Mesothelial cell of epicardium (in vitro differentiated cells): ENCODE measurements at places on chromosomes 4 and X.
A peak's percentile ranks its signal among the peaks of the same experiment; 100 is the strongest.

DNA sequence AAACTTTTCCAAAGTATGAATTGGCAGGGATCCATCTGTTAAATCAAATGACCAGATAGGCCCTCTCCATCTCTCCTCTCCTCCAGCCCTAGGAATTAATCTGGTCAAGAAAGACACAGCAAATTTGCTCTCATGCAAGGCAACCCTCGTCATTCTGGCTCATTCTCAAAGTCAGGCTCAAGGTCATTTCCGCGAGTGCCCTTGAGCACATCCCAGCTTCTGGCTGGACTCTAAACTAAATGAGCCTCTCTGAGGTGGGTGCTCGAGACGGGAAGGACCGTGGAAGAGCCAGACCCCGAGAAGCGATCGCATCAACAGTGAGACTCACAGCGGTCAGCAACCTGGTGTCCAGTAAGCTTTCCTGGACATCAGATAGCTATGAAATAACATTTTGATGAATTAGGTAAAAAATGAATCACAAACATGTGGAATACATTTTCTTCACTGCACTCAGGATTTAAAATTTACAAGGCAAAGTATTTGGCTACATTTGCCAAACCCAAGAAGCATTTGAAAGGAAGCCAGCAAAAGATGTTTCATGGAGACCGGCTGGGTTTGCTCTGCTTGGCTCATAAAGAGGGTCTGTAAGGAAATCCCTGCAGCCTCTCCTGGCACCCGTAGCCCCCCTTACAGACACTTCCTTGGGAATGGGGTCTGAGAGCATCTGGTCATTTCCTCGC, 121.0 kb downstream of the ENPP6 start:
- no peak for DNase-seq

- DNase-seq, result peak; percentile 38
Observed at GRCh38 chr4:76689145-76689817, 208.7 kb downstream of the SOWAHB start.

- DNase-seq, result no peak
Observed at GRCh38 chr4:8096690-8097061, 61.9 kb downstream of the ABLIM2 start.

GRCh38 chrX:140815868-140816267, 106.3 kb downstream of the LINC00632 start:
- peak; percentile 45 for DNase-seq

- no peak for DNase-seq
Observed at GRCh38 chrX:137034508-137034872, 695 bp upstream of the GPR101 start.

GRCh38 chrX:144722307-144722706, 525.0 kb upstream of the SPANXN1 start:
- DNase-seq, result no peak

DNA sequence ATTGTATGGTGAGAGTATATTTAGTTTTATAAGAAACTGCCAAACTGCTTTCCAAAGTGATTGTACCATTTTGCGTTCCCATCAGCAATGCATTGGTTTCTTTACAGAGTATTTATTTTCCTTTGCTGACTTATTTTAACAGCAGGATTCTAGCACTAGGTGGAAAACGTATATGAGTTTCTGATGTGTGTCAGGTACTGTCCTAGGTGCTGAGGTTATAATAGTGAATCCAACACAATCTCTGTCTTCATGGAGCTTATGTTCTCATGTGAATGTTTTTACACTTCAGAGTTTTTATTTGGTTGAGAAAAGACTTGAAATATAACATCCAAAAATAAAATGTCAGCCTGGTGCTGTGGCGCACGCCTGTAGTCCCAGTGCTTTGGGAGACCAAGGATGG, 4.0 kb downstream of the REPS2 start:
- no peak for DNase-seq

GRCh38 chr4:3305610-3306371, 13.0 kb downstream of the RGS12 start:
- DNase-seq, result peak; percentile 29

DNA sequence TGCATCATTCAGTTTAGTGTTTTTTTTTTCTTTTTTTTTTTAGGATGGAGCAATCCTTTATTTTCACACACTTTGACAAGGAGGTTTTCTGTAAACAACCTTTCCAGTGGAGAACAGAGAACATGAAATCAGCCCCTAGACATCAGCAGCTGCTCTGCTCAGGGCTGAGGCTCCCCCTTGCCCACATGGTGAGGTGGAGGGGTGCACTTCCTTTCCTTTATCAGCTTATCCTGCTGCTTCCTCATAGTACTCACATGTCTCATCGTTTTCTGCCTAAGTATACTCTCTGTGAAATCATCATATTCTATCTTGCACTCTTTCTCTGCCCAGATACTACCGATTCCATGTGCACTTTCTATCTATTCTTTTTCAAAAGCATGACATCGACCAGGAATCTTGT, 47.6 kb upstream of the PRSS12 start:
- DNase-seq, result no peak

- no peak for DNase-seq
Observed at GRCh38 chrX:130055103-130055502, 55.2 kb downstream of the ELF4 start.

DNA sequence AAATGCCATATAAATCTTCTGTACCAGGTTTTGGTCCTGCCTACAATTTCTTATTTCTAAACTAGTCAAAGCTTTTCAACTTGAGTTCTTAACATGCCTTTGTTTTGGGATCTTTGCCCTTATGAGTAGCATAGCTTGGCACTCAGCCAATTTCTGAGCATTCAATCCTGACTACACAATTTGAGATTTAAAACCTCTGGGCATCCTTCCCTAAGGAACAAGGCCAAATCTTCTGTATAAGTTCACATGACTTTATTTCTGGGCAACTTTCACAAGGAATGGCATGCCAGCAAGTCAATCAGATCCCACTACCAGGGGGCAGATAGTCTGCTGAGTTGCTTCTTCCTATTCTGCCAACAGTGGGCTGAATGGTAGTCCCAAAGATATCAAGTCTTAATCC, 254.2 kb downstream of the ADAMTS3 start:
- DNase-seq, result no peak

DNA sequence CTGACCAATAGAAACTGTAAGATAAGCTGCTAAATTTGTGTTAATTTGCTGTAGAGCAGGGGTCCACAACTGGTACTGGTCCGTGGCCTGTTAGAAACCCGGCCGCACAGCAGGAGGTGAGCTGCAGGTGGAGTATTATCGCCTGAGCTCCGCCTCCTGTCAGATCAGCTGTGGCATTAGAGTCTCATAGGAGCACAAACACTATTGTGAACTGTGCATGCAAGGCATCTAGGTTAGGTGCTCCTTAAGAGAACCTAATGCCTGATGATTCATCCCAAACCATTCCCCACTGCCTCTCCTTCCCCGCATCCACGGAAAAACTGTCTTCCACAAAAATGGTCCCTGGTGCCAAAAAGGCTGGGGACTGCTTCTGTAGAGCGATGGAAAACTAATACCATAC, 19.7 kb downstream of the FBXW7 start:
- no peak for DNase-seq

DNA sequence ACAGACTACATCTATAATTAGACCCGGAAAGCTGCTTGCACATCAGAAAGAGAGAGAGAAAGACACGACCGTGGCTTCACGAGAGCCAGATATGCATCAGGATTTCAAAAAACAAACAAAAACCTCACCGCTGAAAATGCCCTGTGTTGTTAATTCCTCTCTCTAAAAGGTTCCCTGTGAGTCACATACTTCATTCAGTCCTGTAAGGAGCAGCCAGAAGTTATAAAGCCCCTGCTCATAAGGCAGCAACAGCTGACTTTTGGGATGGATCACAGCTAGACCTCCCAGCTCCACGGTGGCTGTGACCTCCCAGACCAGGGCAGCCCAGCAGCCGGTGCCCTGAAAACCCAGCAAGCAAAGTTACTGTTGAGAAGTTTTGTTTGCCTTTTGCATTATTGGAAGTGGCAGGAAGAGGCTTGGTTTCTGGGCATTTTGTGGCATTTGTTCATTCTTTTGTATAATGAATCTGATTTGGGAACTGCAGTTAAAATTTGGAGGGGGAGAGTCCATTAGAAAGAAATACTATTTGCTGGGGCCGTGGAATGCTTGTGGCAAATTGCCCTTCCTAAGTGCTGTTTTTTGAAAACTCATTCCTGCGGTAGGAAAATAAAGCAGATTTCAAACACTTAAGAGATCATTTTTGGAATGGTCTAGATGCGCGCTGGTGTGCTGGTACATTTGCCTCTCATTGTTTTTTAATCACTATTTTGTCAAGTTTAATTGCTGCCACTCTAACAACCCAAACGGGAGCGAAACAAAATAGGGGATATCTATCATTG, 520.4 kb downstream of the BCOR start:
- DNase-seq, result no peak

GRCh38 chr4:77917601-77918000, 55.0 kb downstream of the MRPL1 start:
- DNase-seq, result no peak

- DNase-seq, result no peak
Observed at GRCh38 chrX:136228839-136229207, 22.4 kb downstream of the MAP7D3 start.

DNA sequence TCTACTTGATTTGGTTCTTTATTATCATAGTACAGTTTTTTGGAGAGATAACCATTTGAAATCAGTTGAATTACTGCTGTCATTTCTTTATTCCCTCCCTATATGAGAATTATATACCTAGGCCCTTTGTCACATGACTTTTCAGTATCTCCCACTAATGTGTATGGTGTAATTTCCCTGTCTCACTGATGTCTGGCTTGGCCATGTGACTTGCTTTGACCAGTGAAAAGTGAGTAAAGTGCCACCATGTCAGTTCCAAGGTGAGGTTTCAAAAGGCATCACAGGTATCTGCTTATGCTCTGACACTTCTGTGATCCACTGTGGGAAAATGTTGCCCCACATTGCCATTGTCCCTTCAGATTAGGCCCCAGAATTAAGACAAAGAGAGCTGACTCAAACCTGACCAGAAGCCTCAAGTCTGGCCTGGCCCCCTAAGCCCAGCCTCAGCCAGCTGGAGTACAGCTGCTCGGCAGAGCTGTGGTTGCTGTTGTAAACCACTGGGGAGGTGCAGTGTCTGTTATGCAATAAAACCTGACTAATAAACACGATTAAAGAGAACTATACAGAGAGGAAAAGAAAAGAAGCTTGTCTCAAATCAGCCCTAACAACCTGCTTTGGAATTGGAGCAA, 27.5 kb downstream of the SETD7 start:
- no peak for DNase-seq

GRCh38 chr4:78971776-78972175, 32.5 kb upstream of the PAQR3 start:
- DNase-seq, result no peak

GRCh38 chr4:89657931-89658700, 178.8 kb downstream of the SNCA start:
- DNase-seq, result no peak

DNA sequence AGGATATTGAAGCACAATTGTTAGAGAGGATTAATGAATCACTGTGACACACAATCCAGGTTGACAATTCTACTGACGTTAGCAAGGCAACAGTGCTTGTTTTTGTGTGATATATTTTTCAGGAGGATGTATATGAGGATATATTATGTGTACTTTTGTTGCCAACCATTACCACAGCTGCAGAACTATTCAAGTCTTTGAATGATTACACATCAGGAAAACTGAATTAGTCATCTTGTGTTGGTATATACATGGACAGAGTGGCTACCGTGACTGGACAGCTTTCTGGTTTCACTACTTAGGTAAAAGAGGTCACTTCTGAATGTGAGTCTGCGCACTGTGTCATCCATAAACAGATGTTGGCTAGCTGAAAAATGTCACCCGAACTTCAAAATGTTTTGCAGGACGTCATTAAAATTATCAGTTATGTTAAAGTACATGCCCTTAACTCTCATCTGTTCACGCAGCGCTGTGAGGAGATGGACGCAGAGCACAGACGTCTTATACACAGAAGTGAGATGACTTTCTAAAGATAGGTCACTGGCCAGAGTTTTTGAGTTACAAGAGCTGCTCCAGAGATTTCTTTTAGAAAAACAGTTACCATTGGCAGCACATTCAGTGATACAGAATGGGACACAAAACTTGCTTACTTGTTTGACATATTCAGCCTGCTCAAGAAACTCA, 69.0 kb downstream of the MRPL1 start:
- DNase-seq, result no peak

DNA sequence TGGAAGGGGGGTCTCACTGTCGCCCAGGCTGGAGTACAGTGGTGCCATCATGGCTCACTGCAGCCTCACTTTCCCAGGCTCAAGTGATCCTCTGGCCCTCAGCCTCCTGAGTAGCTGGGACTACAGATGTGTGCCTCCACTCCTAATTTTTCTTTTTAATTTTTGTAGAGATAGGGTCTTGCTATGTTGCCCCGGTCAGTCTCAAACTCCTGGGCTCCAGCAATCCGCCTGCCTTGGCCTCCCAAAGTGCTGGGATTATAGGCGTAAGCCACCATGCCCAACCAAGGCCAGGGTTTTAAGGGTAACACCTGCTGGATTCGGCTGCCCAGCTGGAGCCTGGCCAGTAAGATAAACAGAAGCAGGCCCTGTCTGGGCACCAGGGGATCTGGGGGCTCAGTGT, 3.4 kb downstream of the TREX2 start:
- no peak for DNase-seq

GRCh38 chr4:185504098-185505047, 30.9 kb downstream of the PDLIM3 start:
- no peak for DNase-seq

- no peak for DNase-seq
Observed at GRCh38 chrX:19765628-19766027, 121.8 kb downstream of the SH3KBP1 start.

- no peak for DNase-seq
Observed at GRCh38 chr4:30116401-30116800, 603.8 kb upstream of the PCDH7 start.

GRCh38 chr4:169566021-169566818, 46.2 kb downstream of the NEK1 start:
- no peak for DNase-seq

GRCh38 chr4:33628296-33628695, 2616.0 kb downstream of the ARAP2 start:
- no peak for DNase-seq

GRCh38 chr4:20353646-20354045, 101.9 kb downstream of the SLIT2 start:
- no peak for DNase-seq

- no peak for DNase-seq
Observed at GRCh38 chr4:184568770-184569169, 80.5 kb downstream of the CASP3 start.

- no peak for DNase-seq
Observed at GRCh38 chr4:155944516-155944915, 9.2 kb downstream of the CTSO start.

DNA sequence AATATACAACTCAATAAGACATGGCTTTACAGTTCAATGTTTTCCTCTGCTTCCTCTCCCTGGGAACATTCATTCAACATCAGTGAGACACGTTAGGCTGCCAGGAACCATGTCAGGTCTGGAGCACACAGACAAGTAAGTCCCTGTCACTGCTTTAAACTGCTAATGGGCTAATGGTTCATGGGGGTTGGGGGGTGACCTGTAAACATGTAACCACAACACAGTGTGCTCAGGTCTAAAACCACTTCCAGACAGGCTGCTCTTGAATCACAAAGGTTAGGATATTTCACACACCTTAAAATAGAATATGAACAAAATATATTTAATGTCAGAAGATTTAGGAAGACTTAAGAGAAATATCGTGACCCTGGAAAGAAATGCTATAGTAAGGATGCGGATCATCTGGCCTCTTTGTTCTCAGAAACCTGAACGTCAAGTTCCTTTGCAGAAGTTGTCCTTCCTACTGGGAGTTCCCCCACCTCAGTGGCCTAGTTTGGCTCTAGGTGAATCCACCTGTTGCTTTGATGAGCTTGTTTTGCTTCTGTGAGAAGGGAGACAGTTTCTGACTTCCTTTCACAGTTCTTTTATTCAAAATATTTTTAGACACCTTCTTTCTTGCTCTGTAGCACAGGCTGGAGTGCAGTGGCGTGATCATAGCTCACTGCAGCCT, 359.9 kb downstream of the UNC5C start:
- no peak for DNase-seq
